ENCODE measurements at places on chromosomes 2 and 18. TPM values are rescaled to one million over a fixed set of nuclear protein-coding genes. Genes with fewer than 3 reads are reported as not detected.

DNA sequence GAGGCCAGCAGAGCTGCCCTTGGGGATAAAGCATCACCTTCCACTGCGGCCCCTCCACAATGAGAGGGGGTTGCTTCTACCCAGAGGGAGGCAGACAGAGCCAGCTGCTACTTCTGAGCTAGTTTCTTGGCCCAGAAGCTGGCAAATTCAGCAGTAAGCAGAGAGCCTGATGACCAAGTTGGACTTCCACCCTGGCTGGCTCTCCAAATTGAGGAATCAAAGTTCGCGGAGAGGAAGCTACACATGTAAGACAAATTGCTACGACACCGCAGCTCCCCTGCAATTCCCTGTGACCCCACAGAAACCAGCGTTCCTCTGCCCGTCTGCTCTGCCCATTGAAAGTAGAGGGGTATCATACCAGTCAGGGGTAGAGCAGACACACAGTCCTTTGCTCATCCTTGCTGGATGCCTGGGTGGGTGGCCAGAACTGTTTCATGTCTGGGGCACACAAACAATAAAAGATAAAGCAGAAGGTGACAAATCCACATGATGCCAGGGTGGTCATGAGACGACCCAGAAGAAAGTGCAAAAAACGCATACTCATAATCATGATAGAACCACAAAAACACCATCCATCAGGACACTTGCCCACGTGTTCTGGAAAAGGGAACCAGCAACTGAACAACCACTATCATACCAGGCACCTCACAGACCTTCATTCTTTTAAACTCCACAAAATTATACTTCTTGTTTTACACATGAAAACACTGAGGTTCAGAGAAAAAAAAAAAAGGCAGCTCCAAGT, 5.4 kb downstream of the TFCP2L1 start:
- no peak overlapping the region for H3K4me3 ChIP-seq
- H3K4me1 ChIP-seq, result peaks cover 9% of the 10 kb centered on the region
- peaks cover 15% of the 10 kb centered on the region for H3K27me3 ChIP-seq
- H3K36me3 ChIP-seq, result no peaks in the 10 kb centered on the region
- H3K27ac ChIP-seq, result no peak overlapping the region

- H3K4me1 ChIP-seq, result no peaks in the 10 kb centered on the region
- DNase-seq, result no peak
- H3K36me3 ChIP-seq, result no peaks in the 10 kb centered on the region
- H3K27ac ChIP-seq, result no peak overlapping the region
Measured at GRCh38 chr2:14396533-14397083, 235.9 kb upstream of the LRATD1 start.

The DSG4 gene
- not detected for total RNA-seq

- no peak overlapping the region for H3K27ac ChIP-seq
- H3K27me3 ChIP-seq, result no peaks in the 10 kb centered on the region
- no peaks in the 10 kb centered on the region for H3K4me1 ChIP-seq
- no peak for DNase-seq
- H3K36me3 ChIP-seq, result no peaks in the 10 kb centered on the region
- H3K4me3 ChIP-seq, result no peak overlapping the region
Measured at GRCh38 chr2:221477714-221478484, 94.2 kb downstream of the EPHA4 start.

DNA sequence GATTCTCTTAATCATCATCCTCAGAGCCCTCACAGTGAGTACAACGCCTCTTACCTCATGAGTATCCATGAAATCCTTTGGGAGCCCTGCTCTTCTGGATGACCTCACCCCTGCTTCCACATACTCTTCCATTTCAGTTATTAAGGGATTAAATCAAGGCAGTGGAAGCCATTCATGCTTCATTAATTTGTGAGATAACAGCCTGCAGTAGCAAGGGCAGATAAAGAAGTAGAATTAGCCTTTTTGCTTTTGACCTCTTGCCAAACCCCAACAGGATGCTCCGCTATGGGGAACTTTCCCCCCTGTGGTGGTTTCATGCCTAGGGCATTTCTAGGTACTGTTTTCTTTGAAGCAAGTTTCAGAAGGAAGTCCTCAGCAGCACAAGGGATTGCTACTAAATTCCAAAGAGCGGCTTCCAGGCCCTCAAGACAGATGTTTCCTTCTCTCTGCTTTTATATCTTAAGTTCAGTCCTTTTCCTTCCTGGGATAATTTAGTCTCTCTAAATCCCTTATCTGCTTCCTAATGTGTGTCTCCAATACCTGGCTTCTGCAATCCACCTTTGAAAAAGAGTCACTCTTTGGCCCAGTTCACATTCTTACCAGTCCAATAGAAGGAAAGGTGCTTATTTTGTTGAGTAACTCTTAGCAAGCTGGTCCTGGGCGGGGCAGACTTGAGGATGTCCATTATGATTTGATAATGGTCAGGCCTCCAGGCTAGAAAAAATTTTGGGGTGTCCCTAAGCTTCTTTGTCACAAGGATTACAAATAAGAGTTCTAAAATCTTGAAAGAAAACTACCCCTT, 76.9 kb downstream of the MYO1B start:
- peak; percentile 17 for DNase-seq
- H3K27me3 ChIP-seq, result no peaks in the 10 kb centered on the region
- H3K27ac ChIP-seq, result peak overlapping the region; percentile 75

The TTR gene
- total RNA-seq, result not detected

GRCh38 chr2:143524559-143525401, 395.6 kb downstream of the ARHGAP15 start:
- DNase-seq, result no peak
- H3K27ac ChIP-seq, result peak overlapping the region; percentile 1
- no peaks in the 10 kb centered on the region for H3K27me3 ChIP-seq
- H3K36me3 ChIP-seq, result peaks cover 52% of the 10 kb centered on the region

DNA sequence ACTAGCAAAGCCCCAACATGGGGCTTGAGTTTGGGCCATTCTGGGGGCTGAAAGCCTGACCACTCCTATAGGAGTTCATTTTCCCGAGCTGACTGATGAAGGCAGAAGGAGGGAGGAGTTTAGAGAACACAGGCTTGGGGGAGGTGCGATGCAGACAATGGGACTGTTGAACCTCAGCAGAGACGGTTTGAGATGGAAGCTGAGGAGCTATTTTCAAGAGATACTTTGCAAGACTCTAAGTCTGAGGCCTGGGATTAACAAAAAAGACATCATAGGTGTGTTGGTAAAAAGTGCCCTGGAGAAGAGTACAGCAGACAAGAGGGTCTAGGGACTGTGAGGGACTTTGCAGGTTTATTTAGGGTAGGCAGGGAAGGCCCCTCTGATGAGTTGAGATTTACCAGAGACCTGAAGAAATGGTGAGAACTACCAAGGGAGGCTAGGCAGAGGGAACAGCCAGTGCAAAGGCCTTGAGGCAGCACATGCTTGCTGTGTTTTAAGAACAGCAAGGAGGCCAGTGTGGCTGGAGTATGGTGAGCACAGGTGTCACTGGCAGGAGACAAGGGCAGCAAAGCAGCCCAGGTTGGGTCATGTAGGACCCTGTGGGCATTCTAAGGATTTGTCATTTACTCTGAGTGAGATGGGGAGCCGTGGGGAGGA, 31.6 kb downstream of the PCBP1 start:
- DNase-seq, result no peak
- H3K27me3 ChIP-seq, result no peaks in the 10 kb centered on the region
- peaks cover 74% of the 10 kb centered on the region for H3K4me1 ChIP-seq
- H3K4me3 ChIP-seq, result peak overlapping the region; percentile 2

DNA sequence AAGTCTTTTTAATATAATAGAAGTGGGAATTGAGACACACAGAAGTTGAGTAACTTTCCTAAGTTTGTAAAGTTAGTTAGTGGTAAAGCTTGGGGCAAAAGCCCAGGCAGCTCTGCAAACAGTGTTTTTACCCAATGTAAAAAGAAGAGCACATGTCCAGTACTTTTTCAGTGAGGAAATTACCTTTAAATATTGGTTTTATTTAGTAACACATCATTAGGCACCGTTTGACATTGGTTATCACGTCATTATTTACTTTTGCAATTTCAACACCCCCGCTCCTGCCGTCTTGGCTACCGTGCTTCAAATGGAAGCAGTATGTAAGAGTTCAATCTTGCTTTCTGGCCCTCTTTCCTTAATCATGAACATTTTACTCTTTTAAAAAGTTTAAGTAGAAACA, 807.9 kb downstream of the EPHA4 start:
- H3K27ac ChIP-seq, result no peak overlapping the region
- no peak overlapping the region for H3K4me3 ChIP-seq
- H3K27me3 ChIP-seq, result peaks cover 3% of the 10 kb centered on the region
- no peaks in the 10 kb centered on the region for H3K36me3 ChIP-seq
- H3K4me1 ChIP-seq, result no peaks in the 10 kb centered on the region
- DNase-seq, result no peak

The CYP26B1 gene
- total RNA-seq, result not detected

- H3K4me3 ChIP-seq, result no peak overlapping the region
- H3K27ac ChIP-seq, result no peak overlapping the region
- H3K27me3 ChIP-seq, result no peaks in the 10 kb centered on the region
- DNase-seq, result no peak
- H3K36me3 ChIP-seq, result peaks cover 56% of the 10 kb centered on the region
Measured at GRCh38 chr2:98519851-98520250, 75.2 kb downstream of the INPP4A start.

DNA sequence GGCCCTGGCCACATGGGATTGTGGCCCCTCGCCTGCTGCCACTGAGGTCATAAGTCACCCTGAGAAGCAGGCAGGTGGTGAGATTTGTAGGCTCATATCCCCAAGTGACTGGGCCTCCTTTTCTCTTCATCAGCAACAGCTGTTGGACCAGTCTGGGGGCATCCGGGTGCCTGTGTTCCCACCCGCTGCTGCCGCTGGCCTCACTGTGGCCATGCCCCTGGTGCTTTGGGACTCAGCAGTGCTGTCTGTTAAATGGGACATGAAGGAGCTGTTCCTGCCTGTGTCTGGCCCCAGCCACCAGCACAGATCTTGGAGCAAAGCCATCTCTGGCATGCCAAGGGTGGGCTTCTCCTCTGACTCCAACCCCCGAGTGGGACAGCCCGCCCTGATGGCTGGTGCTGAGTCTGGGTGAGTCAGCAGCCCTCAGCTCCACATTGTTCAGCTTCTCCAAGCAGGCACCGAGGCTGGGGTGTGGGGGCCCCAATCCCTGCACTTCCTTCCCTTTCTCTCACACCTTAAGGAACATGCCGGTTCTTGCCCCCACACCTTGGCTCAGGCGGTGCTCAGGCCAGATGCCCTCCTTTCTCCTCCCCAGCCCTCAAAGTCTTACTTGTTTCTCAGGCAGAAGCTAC, 207.9 kb downstream of the GLI2 start:
- H3K4me1 ChIP-seq, result no peaks in the 10 kb centered on the region
- H3K27ac ChIP-seq, result no peak overlapping the region
- peaks cover 17% of the 10 kb centered on the region for H3K27me3 ChIP-seq
- no peak overlapping the region for H3K4me3 ChIP-seq
- DNase-seq, result no peak

The TEKT4 gene
- total RNA-seq, result not detected

- H3K27me3 ChIP-seq, result no peaks in the 10 kb centered on the region
- no peak for DNase-seq
- H3K4me1 ChIP-seq, result no peaks in the 10 kb centered on the region
Measured at GRCh38 chr2:186384226-186384625, 101.8 kb upstream of the ZC3H15 start.

- no peak overlapping the region for H3K4me3 ChIP-seq
- no peak overlapping the region for H3K27ac ChIP-seq
- H3K36me3 ChIP-seq, result no peaks in the 10 kb centered on the region
- H3K27me3 ChIP-seq, result peaks cover 25% of the 10 kb centered on the region
- no peak for DNase-seq
- peaks cover 45% of the 10 kb centered on the region for H3K4me1 ChIP-seq
Measured at GRCh38 chr2:235045973-235046343, 94.1 kb downstream of the SH3BP4 start.

DNA sequence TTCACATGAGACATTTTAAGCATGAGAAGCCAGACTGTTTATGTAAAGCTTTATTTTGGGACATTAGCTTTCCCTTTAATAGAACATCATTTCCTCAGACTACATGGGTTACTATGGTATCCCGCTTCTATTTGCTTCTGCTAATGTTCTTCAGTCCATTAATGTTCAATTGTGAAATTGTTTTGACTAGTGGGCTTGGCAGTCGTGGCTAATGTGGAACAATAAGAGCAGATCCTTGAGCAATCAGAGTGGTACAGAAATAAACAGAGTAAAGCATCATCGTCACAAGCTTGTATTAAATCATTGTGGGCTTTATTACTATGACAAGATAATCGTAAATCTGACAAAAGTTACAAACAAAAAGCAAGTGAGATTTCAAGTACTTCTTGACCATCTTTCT, 60.2 kb downstream of the PDE1A start:
- no peaks in the 10 kb centered on the region for H3K36me3 ChIP-seq
- no peak overlapping the region for H3K4me3 ChIP-seq
- H3K27me3 ChIP-seq, result no peaks in the 10 kb centered on the region
- H3K27ac ChIP-seq, result no peak overlapping the region
- no peak for DNase-seq
- H3K4me1 ChIP-seq, result no peaks in the 10 kb centered on the region

- H3K4me3 ChIP-seq, result no peak overlapping the region
- no peaks in the 10 kb centered on the region for H3K27me3 ChIP-seq
Measured at GRCh38 chr2:101624706-101625332, 72.7 kb upstream of the MAP4K4 start.

- no peak for DNase-seq
- H3K27me3 ChIP-seq, result peaks cover 8% of the 10 kb centered on the region
- H3K4me1 ChIP-seq, result no peaks in the 10 kb centered on the region
- no peak overlapping the region for H3K4me3 ChIP-seq
Measured at GRCh38 chr2:128746356-128746755, 427.7 kb upstream of the HS6ST1 start.

DNA sequence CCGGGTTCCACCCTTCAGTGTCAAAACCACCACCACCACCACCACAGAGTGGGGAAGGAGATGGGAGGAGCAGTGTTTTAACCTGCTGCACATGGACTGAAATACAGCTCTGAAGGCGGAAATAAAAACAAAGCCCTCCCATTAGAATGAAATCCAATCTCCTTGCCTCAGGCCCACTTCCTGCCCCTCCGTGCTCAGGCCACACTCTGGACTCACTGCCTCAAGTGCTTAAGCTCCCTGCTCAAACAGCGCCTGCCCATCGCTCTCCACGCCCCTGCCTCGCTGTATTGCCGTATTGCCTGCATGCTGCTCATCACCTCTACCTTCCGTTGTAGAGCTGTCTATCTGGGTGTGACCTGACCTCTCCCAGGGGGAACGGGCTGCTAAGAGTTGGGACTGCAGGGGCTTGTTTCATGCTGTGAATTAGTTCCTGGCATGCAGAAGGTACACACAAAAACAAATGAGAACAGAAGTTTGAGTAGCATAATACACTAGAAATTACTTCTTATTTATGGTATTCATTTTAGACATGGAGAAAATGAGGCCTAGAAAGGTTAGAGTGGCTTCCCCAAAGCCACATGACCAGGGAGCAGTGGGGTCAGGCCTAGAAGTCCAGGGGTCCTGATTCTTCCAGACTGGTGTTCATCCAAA, 31.6 kb upstream of the NEB start:
- no peaks in the 10 kb centered on the region for H3K27me3 ChIP-seq
- H3K4me1 ChIP-seq, result peaks cover 54% of the 10 kb centered on the region
- H3K4me3 ChIP-seq, result no peak overlapping the region
- H3K27ac ChIP-seq, result no peak overlapping the region

The GPR39 gene
- total RNA-seq, result not detected

DNA sequence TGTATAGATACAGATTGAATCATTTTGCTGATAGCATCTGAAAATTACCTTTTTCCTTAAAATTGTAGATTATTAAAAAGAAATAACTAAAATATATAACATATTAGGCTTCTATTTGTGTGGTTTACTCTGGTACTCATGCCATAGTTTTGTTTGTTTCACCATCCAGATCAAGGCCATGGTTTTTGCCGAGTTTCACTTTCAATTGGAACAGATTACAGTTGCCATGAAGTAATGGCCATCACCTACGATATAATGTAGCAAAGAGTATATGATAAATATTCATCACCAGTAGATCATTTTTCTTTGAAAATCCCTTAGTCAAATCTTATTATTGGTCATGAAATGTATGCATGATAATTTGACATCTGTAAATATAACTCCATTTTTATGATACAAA, 11.9 kb upstream of the DNAH7 start:
- H3K4me1 ChIP-seq, result peaks cover 11% of the 10 kb centered on the region
- no peak for DNase-seq
